Naive thymus-derived CD4-positive, alpha-beta T cell (primary cell): ENCODE measurements at places on chromosomes 11 and 22.

- H3K27ac ChIP-seq, result no peak overlapping the region
- no peaks in the 10 kb centered on the region for H3K36me3 ChIP-seq
- no peaks in the 10 kb centered on the region for H3K4me1 ChIP-seq
Measured at GRCh38 chr11:129102756-129103155, 89.4 kb downstream of the ARHGAP32 start.

DNA sequence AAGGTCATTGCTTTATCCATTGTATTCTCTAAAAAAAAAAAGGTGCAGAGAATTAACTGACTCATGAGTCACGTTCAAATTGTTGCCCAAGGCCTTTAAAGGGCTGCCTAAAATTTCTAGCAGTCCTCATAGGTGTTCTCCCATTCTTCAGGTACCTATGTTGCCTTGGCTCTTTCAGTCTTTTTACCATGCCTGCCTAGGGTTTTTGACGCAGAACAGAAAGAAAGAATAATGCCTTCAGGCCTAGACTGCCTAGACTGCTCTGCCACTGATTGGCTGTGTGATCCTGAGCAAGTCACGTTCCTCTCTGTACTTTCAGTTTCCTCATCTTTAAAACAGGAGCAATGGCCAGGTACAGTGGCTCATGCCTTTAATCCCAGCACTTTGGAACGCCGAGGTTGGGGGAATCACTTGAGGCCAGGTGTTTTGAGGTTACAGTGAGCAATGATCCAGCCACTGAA, 21.5 kb downstream of the CTSC start:
- H3K36me3 ChIP-seq, result no peaks in the 10 kb centered on the region
- H3K27ac ChIP-seq, result no peak overlapping the region
- H3K27me3 ChIP-seq, result no peaks in the 10 kb centered on the region
- peaks cover 3% of the 10 kb centered on the region for H3K4me1 ChIP-seq
- H3K4me3 ChIP-seq, result no peak overlapping the region

DNA sequence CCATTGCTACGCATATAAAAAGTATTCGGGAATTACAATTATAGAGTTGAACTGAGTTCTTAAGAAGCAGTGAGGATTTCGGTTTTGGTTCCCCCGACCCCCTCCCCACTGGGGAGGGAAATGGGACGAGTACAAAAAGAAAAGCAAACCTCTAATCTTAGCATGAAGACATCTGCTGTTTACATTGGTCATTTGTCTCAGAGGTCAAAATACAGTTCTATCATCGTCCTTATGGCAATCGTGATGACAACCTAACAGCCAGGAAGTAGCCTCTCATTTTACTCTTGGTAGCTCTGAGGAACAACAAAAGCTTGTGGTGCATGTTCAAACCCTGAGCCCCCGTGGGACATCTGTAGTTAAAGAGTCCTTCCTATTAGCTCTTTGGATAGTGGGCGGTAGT, 3.2 kb upstream of the PRSS23 start:
- H3K27me3 ChIP-seq, result peaks cover 4% of the 10 kb centered on the region
- H3K4me1 ChIP-seq, result no peaks in the 10 kb centered on the region
- H3K27ac ChIP-seq, result no peak overlapping the region
- no peaks in the 10 kb centered on the region for H3K36me3 ChIP-seq
- no peak for DNase-seq

GRCh38 chr22:37171662-37172061, 16.4 kb downstream of the C1QTNF6 start:
- no peak overlapping the region for H3K4me3 ChIP-seq
- H3K27ac ChIP-seq, result no peak overlapping the region
- DNase-seq, result no peak
- no peaks in the 10 kb centered on the region for H3K36me3 ChIP-seq
- peaks cover 36% of the 10 kb centered on the region for H3K4me1 ChIP-seq

DNA sequence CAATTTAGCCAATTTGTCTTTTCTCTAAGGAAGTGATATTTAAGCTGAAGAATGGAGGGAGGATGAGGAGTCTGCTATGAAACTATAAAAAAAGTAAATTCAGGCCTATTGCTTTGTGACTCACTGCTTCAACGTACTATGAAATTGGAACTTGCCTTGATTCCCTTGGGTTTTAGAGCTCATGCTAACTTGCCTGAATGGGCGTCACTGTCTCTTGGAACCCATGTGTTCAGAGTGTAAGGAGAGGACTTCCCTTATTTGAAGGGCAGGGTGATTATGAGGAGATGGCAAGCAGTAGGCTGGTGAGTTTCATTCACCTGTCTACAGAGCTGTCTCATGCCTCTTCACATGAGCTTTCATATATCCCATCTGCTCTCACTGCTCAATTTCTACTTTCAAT, 28.7 kb upstream of the WT1 start:
- H3K27me3 ChIP-seq, result no peaks in the 10 kb centered on the region
- no peak overlapping the region for H3K27ac ChIP-seq
- DNase-seq, result no peak
- no peaks in the 10 kb centered on the region for H3K4me1 ChIP-seq

GRCh38 chr22:50018608-50019285, 6.2 kb upstream of the IL17REL start:
- H3K27ac ChIP-seq, result peak overlapping the region; percentile 20
- H3K27me3 ChIP-seq, result no peaks in the 10 kb centered on the region
- no peaks in the 10 kb centered on the region for H3K36me3 ChIP-seq
- H3K4me3 ChIP-seq, result peak overlapping the region; percentile 2
- peaks cover 39% of the 10 kb centered on the region for H3K4me1 ChIP-seq

DNA sequence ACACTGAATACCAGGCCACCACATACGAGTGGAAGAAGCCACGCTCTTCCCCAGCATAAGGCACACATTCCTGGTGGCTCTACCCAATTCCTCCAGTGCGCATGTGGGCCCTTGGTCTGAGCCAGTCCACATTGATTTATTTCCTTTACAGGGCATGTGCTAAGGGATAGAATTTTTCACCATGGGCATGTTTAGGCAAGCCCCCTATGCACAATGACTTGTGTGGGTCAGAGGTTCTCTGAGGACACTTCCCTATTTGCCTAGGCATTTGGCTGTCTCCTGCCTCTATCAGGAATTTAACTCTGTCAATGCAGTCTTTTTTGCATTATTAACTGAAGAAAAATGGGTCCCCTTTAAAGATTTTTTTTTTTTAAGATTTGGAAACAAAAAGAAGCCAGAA, 718.1 kb downstream of the NTM start:
- H3K27me3 ChIP-seq, result no peaks in the 10 kb centered on the region
- H3K27ac ChIP-seq, result no peak overlapping the region
- no peaks in the 10 kb centered on the region for H3K4me1 ChIP-seq
- no peak for DNase-seq
- H3K4me3 ChIP-seq, result no peak overlapping the region

DNA sequence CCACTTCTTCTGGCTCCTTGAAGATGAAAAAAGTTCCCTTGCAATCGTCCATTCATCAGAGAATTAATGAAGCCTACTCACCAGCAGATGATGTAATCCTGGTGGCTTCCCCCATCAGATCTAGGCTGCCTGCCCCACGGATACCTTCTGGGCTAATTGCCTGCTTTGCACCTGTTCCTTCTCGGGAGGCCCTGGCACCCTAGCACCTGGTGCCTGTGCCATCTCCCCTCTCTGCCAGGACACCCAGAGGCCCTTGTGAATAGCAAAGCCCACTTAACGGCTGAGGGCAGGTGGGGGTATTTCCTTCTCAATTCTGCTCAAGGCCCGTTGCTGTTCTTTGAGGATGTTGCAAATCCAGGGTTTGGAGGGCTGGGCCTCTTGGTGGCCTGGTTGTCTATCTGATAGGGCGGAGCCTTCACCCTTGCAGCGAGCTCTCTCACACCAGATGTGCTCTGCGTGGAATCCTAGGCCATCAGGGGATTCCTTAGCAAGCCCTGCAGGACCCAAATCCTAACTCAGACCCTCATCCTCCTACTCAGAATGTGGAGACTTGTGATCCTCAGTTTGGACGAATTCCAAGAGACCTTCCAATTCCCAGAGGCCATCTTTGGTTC, at the start of gene LMO2:
Gene LMO2, minus strand, starts transcription at position 363 of the 614 bp plus-strand sequence. CDS start 22,360 bp downstream, outside the sequence.
- H3K4me3 ChIP-seq, result no peak within 1 kb of the TSS
- no peaks in the 10 kb centered on the region for H3K36me3 ChIP-seq
- H3K27ac ChIP-seq, result no peak within 1 kb of the TSS
- no peaks in the 10 kb centered on the region for H3K27me3 ChIP-seq
- peaks cover 20% of the 10 kb centered on the region for H3K4me1 ChIP-seq

GRCh38 chr11:27208846-27209245, 154.2 kb downstream of the CCDC34 start:
- no peak overlapping the region for H3K27ac ChIP-seq
- H3K36me3 ChIP-seq, result no peaks in the 10 kb centered on the region
- DNase-seq, result no peak
- no peaks in the 10 kb centered on the region for H3K27me3 ChIP-seq
- H3K4me3 ChIP-seq, result no peak overlapping the region

DNA sequence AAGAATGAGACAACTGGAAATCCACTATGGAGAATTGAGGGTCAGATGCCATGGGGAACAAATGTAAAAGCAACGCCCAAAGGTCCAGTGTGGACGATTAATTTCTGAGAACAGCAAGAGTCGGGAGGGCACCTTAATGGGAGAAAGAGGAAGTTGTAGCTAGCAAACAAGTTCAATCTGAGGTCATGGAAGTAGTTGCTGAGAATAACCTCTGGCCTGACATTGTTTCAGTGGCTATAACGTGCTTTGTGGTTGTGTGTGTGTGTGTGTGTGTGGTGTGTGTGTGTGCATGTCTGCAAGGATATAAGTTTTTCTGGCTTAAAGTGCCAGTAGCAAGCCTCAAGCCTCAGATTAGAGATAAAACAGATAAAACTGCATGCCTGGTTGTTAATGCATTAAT, 1630.1 kb upstream of the TENM4 start:
- no peak for DNase-seq
- no peaks in the 10 kb centered on the region for H3K27me3 ChIP-seq
- no peak overlapping the region for H3K27ac ChIP-seq

GRCh38 chr11:117175104-117175503, 3.4 kb upstream of the SIDT2 start:
- peaks cover 16% of the 10 kb centered on the region for H3K4me1 ChIP-seq
- no peak for DNase-seq
- H3K36me3 ChIP-seq, result no peaks in the 10 kb centered on the region
- H3K27ac ChIP-seq, result no peak overlapping the region
- no peak overlapping the region for H3K4me3 ChIP-seq
- H3K27me3 ChIP-seq, result no peaks in the 10 kb centered on the region

- H3K27ac ChIP-seq, result no peak overlapping the region
- no peak overlapping the region for H3K4me3 ChIP-seq
- no peak for DNase-seq
- no peaks in the 10 kb centered on the region for H3K36me3 ChIP-seq
- H3K4me1 ChIP-seq, result peaks cover 7% of the 10 kb centered on the region
Measured at GRCh38 chr11:46475051-46475925, 83.7 kb upstream of the CHRM4 start.

DNA sequence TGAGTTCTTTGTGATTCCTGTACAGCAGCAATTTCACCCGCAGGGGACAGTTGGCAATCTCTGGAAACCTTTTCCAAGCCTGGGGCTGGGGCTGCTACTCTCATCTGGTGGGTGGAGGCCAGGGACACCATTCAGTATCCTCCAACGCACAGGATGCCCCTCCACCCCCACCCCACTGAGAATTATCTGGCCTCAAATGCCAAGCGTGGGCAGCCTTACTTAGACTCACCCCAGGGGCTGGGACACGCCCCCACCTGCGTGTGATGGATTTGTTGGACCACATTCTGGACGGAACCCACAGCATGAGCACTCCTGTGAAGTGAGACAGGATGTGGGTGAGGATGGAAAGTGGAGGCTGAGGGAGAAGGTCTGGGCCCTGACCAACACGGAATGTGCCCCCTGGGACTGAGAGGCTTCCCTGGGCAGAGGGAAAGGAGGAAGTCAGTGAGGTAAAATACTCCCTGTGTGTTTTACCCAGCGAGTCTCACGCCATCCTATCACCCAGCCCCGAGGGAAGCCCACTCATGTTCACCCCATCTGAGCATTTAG, 13.7 kb downstream of the RASD2 start:
- no peak for DNase-seq
- no peak overlapping the region for H3K27ac ChIP-seq
- no peaks in the 10 kb centered on the region for H3K27me3 ChIP-seq
- H3K4me1 ChIP-seq, result peaks cover 8% of the 10 kb centered on the region
- H3K36me3 ChIP-seq, result no peaks in the 10 kb centered on the region

GRCh38 chr11:72119198-72119597, 6.7 kb upstream of the ANAPC15 start:
- DNase-seq, result no peak
- H3K4me1 ChIP-seq, result no peaks in the 10 kb centered on the region
- H3K4me3 ChIP-seq, result no peak overlapping the region
- no peaks in the 10 kb centered on the region for H3K27me3 ChIP-seq
- no peaks in the 10 kb centered on the region for H3K36me3 ChIP-seq

- no peak overlapping the region for H3K4me3 ChIP-seq
- H3K27me3 ChIP-seq, result no peaks in the 10 kb centered on the region
- H3K36me3 ChIP-seq, result no peaks in the 10 kb centered on the region
- DNase-seq, result no peak
- H3K27ac ChIP-seq, result no peak overlapping the region
Measured at GRCh38 chr11:24234822-24235508, 261.9 kb upstream of the LUZP2 start.

DNA sequence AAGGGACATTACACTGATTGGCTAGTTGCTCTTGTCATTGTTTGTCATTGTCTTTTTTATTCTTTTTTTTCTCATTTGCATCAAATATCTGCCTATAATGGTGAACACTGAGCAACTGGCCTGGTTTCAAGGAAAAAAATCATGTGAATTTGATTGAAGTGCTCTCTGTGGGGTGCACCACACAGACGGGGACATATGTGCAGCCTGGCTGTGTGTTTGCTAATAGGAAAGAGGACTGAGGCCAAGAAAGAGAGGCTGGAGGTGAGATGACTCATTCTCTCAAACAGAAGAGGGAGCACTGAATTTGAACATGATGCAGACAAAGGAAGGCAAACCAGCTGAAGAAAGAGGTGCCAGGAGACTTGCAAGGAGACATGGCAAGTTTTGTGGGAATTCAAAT, 684.9 kb upstream of the CCDC90B start:
- H3K27ac ChIP-seq, result no peak overlapping the region
- no peaks in the 10 kb centered on the region for H3K27me3 ChIP-seq
- H3K4me1 ChIP-seq, result no peaks in the 10 kb centered on the region
- H3K36me3 ChIP-seq, result no peaks in the 10 kb centered on the region

DNA sequence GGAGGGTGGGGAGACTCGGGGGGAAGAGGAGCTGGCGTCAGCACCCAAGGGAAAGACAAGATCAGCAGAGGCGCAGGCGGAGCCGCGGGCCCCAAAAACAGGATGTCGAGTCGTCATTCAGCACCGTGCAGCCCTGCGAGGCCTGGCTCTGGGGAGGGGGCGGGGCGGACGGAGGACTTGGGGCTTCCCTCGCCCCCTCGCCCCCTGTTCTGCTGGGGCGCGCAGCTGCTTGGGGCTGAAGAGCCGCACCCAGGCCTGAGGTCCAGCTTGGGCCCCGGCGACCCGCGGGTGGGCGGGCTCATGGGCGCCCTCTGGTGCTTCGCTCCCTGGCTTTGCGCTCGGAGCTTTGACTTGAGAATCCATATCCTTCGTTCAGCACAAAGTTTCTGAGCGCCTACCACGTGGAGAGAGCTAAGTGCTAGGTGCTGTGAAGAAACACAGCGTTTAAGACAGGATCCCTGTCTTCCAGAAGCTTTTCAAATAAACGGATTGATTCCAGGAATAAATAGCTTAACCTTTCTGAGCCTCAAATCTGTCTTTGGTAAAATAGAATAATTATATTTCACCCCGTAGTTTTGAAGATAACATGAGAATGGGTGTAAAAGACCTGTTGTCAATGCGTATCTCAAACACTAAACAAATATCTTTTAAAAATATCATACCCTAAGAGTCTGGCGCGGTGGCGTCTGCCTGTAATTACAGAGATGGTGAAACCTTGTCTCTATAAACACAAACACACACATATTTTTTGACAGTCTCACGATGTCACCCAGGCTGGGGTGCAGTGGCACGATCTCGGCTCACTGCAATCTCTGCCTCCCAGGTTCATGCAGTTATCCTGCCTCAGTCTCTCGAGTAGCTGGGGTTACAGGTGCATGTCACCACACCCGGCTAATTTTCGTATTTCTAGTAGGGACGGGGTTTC, 929 bp upstream of the RHOG start:
- peaks cover 34% of the 10 kb centered on the region for H3K4me1 ChIP-seq
- H3K27ac ChIP-seq, result peak overlapping the region; percentile 95
- H3K4me3 ChIP-seq, result peak overlapping the region; percentile 51
- peak; percentile 82 for DNase-seq
